Osteocyte (in vitro differentiated cells): ENCODE measurements at places on chromosomes 3 and 15.

DNA sequence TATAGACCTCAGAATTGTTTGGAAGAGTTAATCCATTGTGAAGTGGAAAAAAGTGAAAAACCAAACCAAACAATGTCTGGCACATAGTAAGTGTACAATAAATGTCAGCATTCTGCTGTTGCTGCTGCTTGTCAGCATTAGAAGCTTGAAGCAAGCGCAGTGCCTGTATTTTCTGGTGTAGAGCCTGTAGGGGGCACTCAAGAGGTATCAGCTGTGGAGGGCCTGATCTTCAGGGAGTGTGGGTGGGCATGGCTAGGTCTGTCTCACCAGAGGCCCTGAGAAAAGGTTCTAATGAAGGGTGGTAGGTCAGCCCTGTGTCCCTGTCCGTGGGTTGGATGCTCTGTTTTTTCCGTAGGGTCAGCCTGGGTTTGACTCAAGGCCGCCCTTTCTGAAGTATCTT, 3.6 kb downstream of the ADAMTSL3 start:
- no peak for DNase-seq

GRCh38 chr15:52730173-52730572, 51.0 kb upstream of the ATOSA start:
- no peak for DNase-seq

GRCh38 chr3:150237490-150237889, 170.6 kb upstream of the TSC22D2 start:
- DNase-seq: no peak

GRCh38 chr3:58234516-58234931, 3.1 kb upstream of the ABHD6 start:
- no peak for DNase-seq

DNA sequence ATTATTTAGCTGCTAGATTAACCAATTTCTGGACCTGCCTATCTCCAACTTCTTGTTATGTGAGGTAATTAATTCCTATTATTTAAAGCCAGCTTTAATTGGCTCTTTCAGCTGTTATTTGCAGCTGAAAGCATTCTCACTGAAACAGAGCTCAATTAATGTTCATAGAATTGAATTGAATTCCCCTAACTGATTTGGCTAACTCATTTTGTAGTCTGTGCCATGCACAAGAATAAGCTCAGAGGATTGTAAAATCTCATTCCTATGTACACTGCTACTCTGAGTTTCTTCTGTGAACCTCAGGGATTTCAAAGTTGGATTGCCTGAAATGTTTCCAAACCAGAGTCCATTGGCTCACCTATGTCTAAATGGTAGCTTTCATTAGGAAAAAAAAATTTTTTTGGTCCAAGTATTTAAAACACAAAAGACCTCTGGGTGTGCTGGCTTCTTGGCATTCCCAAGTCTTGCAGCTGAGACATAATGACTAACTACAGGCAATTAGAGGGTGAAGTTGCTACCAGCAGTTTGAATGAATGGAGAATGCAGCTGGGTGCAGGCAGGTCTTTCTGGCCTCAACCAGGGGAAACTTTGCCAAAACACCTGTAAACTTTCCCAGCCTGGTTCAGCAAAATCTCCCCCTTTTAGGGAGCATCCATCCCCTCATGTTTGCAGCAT, 134.3 kb downstream of the EDEM1 start:
- no peak for DNase-seq
